ENCODE measurements at places on chromosomes 11 and 22.

GRCh38 chr22:50695421-50696250 lies 23.0 kb downstream of the SHANK3 start:
- no peak for DNase-seq

DNA sequence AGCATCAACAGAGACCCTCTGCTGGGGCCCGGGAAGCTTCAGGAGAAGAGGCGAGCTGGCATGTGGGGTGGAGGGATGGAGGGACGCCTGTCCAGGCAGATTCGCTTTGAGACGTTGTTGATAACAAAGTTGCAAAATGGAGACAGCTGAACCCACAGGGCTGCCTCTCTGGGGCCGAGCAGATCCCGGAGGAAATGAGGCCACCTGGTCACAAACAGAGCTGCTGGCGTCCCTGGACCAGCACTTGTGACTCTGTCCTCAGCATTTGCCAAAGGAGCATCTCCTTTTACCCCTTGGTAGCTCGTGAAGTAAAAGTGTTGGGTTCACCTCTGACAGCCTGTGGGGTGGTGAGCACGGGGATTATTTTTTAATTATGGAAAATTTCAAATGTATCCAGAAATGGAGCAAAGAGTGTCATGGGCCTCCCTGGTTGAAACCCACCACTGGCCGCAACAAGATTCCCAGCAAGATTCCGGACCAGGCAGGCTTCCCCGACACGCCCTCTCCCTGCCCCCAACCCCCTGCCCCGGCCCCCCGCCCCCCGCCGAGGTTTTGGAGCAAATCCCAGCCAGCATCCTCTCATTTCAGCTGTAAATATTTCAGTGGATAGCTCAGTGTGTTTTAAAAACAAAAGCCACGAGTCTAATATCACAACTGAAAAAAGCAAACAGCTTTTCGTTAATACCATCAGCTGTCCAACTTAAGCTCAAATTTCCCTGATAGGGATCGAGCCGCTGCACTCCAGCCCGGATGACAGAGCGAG lies 20.3 kb downstream of the GRAMD4 start:
- DNase-seq: no peak

- DNase-seq: no peak
Measured at GRCh38 chr11:90434858-90435257, 212.0 kb upstream of the CHORDC1 start.

DNA sequence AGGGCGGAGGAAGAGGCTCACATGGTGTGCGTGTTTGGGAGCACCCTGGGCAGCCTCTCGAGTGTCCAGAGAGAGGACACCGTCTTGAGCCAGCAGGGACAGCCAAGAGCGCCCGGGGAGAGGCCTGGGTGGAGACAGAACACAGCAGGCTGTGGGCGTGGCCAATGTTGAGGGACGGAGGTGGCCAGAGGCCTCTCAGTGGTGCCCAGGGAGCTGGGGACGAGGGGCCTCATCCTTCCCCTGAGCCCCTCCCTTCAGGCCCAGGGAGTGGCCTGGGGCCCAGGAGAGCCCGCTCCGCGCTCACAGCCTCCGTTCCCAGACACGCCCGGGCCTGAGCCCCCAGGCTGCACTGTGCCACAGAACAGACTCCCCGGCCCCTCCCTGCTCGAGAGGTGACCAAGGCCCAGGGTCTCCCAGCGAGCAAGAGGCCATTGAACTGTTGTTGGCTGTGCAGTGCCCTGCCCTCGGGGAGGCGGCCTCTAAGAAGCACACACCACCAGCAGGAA lies 48.4 kb downstream of the CDKN1C start:
- no peak for DNase-seq

GRCh38 chr11:129729216-129729615 lies 86.4 kb upstream of the TMEM45B start:
- DNase-seq: no peak

DNA sequence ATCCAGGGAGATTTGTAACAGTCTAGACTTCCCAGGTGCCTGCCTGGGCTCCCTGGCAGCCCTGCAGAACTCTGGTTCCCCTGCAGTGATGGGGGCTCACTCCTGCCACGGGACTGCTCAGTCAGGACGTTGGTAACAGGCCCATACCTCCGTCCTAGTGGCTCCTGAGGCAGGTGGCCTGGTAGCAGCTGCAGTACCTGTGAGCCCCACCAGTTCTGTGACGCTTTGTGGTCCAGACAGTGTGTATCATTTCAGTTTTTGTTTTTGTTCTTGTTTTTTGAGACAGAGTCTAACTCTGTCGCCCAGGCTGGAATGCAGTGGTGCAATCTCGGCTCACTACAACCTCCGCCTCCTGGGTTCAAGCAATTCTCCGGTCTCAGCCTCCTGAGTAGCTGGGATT lies 27.8 kb downstream of the POLR3H start:
- DNase-seq: no peak

DNA sequence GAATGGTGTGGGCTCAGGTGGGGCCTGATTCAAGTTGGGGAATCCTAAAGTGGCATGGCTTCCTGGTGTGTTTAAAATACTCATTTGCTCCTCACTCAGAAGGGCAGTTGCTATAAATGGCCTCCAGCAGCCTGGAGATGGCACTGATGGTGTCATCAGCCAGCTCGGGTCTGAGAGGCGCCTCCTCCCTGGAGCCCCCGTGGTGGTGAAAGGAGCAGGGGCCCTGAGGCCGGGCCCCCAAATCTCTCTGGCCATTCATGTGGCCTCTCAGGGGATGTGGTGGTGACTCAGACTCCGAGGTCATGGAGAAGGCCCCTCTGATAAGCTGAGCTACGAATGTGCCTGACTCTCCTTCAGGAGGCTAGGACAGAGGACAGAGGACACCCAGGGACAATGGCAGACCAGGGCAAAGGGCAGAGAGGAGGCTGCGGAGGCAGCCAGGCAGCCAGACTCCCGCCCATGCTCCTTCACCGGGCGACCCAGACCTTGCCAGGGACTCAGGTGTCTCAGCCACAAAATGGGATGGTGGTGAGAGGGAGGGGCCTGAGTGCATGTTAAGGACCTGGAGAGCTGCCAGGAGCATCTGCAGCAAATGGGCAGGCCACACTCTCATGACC lies 129.2 kb downstream of the CTTN start:
- DNase-seq: no peak

DNA sequence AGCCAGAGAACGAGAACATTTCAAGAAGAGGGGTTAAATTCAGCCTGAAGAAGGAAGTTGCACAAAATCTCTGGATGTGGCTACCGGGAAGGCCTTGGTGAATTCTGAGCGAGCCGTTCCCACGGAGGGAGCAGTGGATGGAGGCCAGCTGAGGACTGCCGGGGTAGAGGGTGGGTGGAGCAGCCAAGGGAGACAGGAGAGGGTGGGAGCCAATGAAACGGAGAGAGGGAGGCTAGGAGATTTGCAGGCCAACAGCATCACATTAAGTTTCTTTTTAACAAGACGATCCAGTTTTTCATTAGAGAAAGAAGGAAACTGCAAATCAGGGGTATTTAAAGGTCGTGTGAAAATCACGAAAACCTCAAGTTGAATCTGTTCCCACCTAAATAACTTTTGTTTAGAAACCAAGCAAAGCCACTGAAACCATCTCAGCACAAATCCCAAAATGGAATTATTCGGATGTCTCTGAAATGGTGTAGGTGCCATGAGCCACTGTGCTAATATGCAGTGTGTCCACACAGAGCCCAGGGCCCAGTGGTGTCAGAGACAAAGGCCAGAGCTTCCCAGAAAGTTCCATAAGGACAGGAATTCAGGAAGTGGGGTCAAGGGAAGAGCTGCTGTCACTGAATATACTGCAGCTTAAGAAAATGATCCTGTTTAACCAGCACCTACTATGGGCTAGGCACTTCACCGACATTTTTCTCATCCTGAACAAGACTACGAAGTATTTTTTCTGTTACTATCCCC lies 59.7 kb upstream of the SLC35C1 start:
- DNase-seq: no peak

DNA sequence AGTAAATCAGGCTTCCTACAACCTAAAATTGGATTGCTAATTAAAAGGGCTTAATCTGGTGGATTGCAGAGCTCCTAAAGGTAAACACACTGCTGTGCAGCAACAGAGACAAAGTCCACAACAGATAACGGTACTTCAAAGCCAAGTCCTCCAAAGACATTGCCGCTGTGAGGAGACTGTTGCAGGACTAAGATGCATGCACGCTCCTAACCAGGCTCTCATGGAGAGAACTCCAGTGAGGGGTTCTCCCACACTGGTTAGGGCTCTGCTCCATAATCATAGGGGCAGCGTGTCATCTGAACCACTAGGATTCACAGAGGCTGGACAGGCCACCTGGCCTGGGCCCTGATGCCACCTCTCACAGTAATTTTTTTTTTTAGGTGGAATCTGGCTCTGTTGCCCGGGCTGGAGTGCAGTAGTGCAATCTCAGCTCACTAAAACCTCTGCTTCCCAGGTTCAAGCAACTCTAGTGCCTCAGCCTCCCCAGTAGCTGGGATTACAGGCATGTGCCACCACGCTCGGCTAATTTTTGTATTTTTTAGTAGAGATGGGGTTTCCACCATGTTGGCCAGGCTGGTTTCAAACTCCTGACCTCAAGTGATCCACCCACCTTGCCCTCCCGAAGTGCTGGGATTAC lies 56.9 kb upstream of the ARFGAP3 start:
- no peak for DNase-seq

All from stimulated activated CD4-positive, alpha-beta T cell treated with anti-CD3 and anti-CD28 coated beads, Interleukin-1b, Interleukin-23, amount 100 ng/mL, for 1 hour (primary cell).